ENCODE measurements at places on chromosomes 11 and 22. TPM values are rescaled to one million over a fixed set of nuclear protein-coding genes. Genes with fewer than 3 reads are reported as not detected.

DNA sequence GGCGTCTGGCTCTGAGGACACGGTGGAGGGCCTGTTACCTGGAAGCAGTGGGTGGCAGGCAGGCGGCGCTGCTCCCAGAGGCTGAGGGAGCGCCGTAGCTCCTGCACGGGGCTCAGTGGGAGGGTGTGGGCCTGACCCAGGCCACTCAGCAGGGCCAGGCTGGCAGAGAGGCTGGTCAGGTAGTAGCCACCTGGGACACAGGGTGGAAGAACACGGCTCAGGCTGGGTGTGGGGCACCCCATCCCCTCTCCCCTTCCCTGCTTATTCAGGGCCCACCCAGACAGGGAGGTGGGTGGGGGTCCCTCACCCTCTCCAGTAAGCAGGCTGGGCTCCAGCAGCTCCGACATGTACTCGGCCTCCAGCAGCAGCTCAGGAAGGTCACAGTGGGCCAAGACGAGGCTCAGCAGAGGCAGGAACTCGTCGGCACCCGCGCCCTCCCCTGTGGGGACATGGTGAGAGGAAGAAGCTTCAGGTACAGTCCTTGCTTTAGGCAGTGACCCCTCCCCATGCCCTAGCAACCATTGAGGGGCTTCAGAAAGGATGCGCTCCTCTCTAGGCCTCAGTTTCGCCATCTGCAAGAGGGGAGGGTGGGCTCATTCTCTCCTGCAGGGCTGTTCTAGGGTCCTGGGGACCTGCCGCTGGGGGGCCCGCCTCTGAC lies 2.9 kb downstream of the RIN1 start:
- no peak for DNase-seq

The RAB38 gene
- total RNA-seq: 46.1 TPM

The TMEM86A gene
- total RNA-seq: 57.0 TPM

The CYP2D6 gene
- 2.3 TPM for total RNA-seq

The LGR4 gene
- 143 TPM for total RNA-seq

GRCh38 chr22:45971408-45972028 lies 5.4 kb downstream of the WNT7B start:
- no peak for DNase-seq

DNA sequence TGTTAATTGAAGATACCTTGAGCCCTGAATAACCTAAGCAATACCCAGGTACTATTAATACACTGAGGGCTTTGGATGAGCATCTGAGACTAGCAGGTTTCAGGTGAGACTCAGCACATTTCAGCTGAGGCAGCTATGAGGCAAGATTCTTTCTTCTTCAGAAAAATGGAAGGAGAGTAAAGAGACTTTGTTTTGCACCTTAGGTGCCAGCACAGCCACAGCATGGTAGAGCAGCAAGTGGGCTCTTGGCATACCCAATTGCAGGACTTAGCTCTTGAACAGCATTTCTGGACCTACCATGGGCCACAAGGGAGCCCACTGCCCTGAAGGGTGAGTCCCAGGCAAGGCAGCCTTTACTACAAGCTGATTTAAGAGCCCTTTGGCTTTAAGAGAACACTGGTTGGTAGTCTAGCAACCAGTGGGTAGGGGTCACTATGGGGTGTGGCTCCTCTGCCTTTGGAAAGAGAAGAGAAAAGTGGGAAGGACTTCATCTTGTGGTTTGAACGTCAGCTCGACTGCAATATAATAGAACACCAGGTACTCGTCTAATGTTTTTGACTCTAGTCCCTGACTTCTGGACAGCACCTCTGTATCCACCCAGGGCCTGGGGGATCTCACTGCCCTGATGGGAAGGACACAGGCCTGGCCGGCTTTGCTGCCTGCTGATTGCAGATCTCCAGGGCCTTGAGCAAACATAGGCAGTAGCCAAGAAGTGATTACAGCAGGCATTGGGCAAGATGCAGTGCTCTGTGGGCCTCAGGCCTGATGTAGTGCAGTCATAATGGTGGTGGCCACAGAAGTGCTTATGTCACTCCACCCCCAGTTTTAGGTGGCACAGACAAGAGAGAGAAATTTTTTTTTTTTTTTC lies 73.3 kb downstream of the GLYATL1 start:
- DNase-seq: no peak

- DNase-seq: no peak
Observed at GRCh38 chr11:134349109-134349801, 17.5 kb downstream of the GLB1L2 start.

The JAML gene
- total RNA-seq: not detected

The GUCY1A2 gene
- 1.1 TPM for total RNA-seq

The TP53I11 gene
- 70.7 TPM for total RNA-seq

GRCh38 chr11:120052196-120052775 lies 85.6 kb downstream of the TRIM29 start:
- peak; percentile 18 for DNase-seq

GRCh38 chr11:70112017-70112434 lies 33.9 kb downstream of the ANO1 start:
- no peak for DNase-seq

- DNase-seq: no peak
Observed at GRCh38 chr11:83256602-83257340, 29.4 kb downstream of the CCDC90B start.

- no peak for DNase-seq
Observed at GRCh38 chr22:24432059-24432853, 4.9 kb downstream of the ADORA2A start.

DNA sequence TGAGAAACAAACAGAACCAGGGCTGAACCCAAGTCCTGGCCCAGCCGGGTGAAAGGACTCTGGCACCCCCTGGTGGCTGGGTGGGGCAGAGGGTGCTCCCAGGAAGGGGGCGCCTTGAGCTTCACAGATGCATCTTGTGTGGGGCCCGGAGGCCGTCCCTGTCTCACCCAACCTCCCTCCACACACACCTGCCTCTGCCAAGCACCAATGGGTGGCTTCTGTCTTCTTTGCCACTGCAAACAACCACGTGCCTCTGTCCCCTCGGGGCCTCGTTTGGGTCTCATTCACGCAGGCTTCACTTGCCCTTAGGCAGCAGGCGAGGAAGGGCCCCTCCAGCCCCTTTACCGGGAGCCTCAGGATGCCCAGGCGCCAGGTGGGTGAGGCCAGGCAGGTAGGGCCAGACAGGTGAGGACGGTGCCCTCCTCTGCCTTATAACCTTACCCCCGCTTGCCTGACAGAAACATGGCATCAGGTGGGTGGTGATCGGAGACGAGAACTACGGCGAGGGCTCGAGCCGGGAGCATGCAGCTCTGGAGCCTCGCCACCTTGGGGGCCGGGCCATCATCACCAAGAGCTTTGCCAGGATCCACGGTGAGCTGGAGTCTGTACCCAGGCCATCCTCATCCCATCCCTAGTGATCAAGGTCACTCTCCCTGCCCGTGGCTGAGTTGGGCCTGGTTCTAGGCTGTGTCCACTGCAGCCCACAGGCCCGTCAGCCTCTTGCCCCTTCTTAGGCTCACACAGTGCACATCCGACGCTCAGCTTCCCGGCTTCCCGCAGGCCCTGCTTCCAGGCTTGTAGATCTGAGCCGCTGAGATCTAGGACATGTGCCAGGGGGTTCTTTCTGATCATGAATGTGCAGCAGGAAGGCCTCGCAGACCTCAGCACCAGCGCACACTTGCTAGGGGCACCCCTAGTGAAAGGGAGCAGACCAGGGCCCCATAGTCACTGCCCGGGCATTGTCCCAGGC lies 17.2 kb downstream of the POLR3H start:
- DNase-seq: no peak

GRCh38 chr11:131829725-131830124 lies 459.3 kb downstream of the NTM start:
- no peak for DNase-seq

- DNase-seq: no peak
Observed at GRCh38 chr11:15212876-15213275, 98.2 kb downstream of the INSC start.

GRCh38 chr11:124839972-124840621 lies 25.1 kb upstream of the ROBO3 start:
- no peak for DNase-seq

The IGLL5 gene
- not detected for total RNA-seq

GRCh38 chr22:44139773-44140172 lies 41.0 kb upstream of the PARVG start:
- no peak for DNase-seq

The RTN4RL2 gene
- total RNA-seq: 0.64 TPM

GRCh38 chr11:12724301-12725054 lies 50.3 kb downstream of the TEAD1 start:
- DNase-seq: peak; percentile 81
